ENCODE measurements at places on chromosomes 3 and 15.

GRCh38 chr3:177816667-177817208 lies 619.5 kb upstream of the TBL1XR1 start:
- DNase-seq = no peak

DNA sequence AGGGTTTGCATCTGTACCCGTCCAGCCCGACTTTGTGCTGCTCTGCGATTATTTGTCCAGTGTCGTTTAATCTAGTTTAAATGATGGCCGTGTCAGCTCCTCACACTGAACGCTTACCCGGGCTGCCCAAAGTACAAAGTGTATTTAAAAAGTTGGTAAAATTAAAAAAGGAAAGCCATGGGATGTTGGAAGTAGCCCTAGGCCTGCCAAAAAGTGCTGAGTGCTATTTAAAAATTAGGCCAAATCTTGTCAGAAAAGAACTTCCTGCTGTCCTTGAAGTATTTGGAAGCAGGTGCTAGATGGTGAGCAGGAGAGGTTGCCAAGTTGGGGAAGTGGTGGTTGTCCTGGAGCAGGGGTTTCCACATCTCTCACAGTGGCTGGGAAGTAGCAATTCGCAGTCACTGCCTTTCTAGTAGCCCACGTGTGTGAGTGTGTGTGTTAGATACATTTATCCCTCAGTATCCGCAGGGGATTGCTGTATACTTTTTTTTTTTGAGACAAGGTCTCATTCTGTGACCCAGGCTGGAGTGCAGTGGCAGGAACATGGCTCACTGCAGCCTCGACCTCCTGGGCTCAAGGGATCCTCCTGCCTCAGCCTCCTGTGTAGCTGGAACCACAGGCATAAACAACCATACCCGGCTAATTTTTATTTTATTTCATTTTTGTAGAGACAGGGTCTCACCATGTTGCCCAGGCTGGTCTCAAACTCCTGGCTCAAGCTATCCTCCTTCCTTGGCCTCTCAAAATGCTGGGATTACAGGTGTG lies 664 bp downstream of the PPCDC start:
- no peak for DNase-seq

GRCh38 chr3:108004647-108005046 lies 86.2 kb downstream of the CD47 start:
- DNase-seq = no peak

DNA sequence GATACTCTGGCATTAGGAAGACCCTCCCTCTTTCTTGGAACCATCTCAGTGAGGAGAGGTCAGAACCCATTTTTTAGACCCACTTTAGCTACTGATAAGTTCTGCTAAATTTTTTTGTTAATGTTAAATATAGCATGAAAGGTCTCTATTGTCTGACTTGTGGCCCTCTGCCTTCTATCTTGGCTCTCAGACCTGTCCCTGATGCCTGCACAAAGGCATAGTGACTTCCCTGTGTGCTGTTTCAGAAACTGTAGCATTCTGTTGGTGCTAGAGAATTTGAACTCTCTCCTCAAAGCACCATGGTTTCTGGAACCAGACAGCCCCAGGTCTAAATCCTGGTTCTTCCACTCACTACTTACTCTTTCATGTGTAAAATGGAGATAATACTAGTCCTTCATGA lies 15.4 kb downstream of the MAPKBP1 start:
- DNase-seq = no peak

- no peak for DNase-seq
Observed at GRCh38 chr3:127775398-127776109, 46.8 kb downstream of the MGLL start.

DNA sequence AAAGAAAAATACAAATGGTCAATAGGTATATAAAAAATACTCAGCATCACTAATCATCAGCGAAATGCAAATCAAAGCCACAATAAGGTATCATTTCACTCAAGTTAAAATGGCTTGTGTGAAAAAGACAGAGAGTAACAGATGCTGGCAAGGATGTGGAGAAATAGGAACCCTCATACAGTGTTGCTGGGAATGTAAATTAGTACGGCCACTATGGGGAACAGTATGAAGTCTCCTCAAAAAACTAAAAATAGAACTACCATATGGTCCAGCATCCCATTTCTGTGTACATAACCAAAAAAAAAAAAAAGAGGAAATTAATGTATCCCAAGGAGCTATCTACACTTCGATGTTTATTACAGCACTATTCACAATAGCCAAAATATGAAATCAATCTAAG lies 98.1 kb upstream of the TGFBR2 start:
- DNase-seq = no peak

- no peak for DNase-seq
Observed at GRCh38 chr3:170539897-170540296, 46.0 kb downstream of the SLC7A14 start.

GRCh38 chr3:105878061-105878460 lies 9.2 kb upstream of the CBLB start:
- DNase-seq = no peak

DNA sequence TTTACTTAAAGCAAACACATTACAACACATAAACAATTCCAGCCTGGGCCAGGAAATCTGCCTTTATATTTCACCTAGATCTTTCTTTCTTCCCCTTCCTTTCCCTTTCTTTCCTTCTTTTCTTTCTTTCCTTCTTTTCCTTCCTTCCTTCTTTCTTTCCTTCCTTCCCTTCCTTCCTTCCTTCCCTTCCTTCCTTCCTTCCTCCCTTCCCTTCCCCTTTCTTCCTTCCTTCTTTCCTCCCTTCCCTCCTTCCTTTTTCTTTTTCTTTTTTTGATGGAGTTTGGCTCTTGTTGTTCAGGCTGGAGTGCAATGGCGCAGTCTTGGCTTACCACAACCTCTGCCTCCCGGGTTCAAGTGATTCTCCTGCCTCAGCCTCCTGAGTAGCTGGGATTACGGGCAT lies 24.1 kb upstream of the BNIP2 start:
- no peak for DNase-seq

GRCh38 chr3:46664188-46664970 lies 29.1 kb downstream of the ALS2CL start:
- no peak for DNase-seq

- DNase-seq = no peak
Observed at GRCh38 chr15:41648770-41649169, 11.4 kb upstream of the MGA start.

GRCh38 chr3:169813757-169814517 lies 1.2 kb upstream of the LRRC34 start:
- DNase-seq = peak; percentile 65

- DNase-seq = no peak
Observed at GRCh38 chr3:140421884-140422283, 256.0 kb upstream of the TRIM42 start.

- DNase-seq = no peak
Observed at GRCh38 chr3:161740421-161740820, 243.8 kb downstream of the OTOL1 start.

DNA sequence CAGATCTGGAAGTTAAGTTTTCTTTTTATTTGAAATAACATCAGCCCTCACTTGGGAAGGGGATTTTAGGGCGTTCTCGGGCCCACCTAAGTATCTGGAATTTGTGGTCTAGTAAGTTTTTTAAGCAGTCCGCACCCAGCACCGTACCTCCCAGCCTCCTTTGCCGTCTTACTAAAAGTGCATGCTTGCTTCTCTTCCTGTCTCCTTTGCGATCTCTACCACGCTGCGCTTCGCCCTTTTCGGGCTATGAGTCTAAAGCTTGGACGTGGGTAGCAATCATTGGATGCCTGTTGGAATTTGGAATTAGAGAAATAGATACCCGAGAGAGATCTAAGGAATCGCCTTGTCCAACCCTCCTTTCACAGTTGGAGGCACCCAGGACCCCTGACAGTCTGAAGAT lies 1.1 kb downstream of the THSD4 start:
- no peak for DNase-seq

DNA sequence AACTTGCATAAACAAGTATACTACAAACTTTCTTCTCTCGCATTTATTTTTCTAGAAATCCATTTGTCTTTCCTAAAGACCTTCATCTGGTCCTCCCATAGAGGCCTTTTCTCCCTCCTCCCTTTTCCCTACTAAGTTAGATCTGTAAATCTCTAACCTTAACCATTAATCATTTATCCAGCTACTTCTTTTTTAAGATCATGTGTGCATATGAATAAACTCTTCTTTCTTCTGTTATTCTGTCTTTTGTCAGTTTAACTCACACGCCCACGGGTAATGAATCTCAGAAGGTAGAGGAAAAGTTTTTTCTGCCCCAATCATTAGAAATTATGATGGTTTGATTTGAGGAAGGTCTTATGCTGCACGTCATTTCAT lies 48.7 kb upstream of the FHIT start:
- no peak for DNase-seq

DNA sequence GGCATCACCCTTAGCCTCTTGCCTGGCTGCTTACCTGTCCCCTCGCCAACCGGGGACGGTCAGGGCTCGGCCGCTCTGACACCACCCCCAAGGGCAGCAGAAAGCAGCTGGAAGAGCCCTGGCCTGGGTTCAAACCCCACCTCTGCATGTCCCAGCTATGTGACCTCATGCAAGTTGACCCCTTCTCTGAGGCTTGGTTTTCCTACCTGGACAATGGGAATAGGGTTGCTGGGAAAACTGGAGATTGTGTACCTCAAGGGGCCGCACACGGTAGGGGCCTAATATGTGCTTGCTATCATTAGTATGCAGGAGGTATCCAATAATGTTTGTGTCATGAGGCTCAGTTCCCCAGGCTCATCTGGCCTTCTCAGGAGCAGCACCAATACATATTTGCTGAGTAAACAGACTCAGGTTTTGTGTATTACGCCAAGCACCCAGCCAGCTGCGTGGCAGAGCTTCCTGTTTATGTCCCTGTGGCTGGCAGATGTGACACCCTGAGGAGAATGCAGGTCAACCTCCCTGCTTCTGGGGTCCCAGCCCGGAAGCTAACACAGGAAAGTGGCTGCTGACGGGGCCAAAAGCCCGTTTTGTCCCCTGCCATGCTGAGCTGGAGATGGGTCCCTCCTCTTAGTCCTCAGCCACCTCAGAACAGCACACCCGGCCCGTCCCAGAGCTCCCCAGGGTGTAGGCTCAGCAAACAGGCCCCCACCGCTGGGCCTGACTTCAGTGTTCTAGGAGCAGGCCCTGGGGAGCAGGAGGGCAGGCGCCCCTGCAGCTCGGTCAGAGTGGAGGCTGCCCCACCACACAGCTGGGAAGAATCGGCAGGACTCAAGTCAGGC lies 29.7 kb downstream of the PLXND1 start:
- DNase-seq = peak; percentile 55

- no peak for DNase-seq
Observed at GRCh38 chr15:74207652-74208440, 5.3 kb upstream of the STRA6 start.

DNA sequence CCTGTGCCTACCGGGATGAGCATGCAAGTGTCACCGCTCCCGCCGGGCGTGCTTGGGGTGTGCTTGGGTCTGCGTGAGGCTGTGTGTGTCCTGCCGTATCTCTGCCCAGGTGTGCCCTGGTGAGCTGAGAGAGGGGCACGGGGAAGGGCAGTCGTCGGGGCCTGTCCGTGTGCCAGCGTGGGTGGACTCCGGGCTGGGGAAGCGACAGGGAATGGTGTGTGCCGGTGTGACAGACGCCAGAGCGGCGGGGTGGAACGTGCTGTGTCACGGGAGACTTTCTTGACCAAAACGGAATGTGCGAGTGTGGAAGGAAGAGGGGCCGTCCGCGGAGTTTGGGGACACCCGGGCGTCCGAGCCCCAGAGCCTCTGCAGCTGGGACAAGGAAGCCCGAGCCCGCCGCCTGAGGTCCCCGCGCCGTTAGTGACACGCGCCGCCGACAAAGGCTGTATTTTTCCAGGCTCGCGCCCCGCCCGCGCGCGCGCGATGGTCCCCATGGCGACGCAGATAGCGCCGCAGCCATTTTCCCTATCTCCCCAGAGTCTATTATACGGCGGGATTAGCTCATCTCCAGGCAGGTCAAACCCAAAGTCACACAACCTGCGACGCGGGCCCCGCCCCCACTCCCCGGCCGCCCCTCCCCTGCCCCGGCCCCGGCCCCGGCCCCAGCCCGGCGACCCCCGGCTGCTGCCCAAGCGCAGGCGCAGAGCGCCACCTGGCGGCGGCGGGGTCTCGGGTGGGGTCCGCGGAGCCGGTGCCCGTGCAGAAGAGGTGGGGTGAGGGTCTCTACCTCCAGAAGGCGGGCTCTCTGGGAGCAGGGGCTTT lies 4.5 kb upstream of the GATA2 start:
- peak; percentile 46 for DNase-seq

GRCh38 chr3:150925751-150926201 lies 20.5 kb upstream of the MINDY4B start:
- peak; percentile 16 for DNase-seq

DNA sequence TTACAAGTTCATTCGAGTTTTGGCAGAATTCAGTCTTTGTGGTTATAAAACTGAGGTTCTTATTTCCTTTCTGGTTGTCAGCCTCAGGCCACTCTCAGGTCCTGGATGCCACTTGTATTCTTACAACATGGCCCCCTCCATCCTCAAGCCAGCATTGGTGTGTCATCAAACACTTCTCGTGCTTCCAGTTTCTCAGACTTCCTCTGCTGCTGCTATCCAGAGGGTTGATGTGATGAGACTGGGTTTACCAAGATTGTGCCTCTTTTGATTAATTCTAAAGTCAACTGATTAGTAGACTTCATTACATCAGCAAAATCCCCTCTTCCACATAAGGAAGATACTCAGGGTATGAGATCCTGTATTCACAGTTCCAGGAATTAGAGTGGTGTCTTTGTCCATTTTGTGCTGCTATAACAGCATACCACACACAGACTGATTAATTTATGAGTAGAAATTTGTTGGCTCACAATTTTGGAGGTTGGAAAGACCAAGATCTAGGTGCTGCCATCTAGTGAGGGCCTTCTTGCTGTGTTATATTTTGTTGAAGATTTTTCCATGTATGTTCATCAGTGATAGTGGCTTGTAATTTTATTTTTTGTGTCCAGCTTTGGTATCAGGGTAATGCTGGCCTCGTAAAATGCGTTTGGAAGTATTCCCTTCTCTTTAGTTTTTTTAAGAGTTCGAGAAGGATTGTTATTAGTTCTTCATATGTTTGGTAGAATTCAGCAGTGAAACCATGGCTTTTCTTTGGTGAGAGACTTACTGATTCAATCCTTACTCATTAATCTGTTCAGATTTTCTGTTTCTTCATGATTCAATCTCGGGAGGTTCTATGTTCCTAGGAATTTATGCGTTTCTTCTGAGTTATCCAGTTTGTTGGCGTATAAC lies 11.1 kb downstream of the LRCH3 start:
- DNase-seq = no peak

DNA sequence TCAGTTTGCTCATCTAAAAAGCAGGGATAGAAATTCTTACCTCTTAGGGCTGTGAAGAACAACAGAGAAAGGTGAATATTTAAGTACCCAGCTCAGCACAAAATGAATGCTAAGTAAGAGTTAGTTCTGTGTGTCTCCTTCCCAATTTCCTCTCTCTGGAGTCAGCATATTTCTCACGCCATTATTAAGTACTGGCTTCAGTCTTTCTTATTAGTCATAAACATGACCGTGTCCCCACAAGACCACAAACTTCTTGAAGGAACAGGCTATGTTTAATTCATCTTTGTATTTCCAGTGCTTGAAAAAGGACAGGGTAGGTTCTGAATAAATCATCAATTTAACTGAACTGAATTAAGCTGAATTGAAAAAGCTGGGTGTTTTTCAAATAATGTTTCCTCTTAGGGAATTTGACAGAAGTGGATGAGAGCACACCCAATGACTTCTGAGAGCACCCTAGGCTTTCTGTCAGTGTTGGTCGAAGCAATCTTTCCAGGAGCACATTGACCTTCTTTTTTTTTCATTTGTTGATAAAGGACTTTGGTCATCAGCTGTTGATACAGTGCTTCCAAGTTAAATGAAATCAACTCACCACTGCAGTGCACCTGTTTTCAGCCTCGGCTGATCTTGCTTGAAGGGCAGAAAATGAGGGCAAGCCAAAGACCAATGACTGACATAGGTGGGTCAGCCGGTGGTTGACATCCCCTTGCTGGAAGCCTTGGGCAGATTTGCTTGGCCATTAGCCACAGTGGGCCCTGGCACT lies 324.6 kb downstream of the MFSD1 start:
- DNase-seq = no peak

Data from activated gamma-delta T cell treated with anti-CD3 and anti-CD28 coated beads, Interleukin-2, amount 50 U/mL, for 16 hours (primary cell).